ENCODE measurements at places on chromosomes 1 and 21. TPM values are rescaled to one million over a fixed set of nuclear protein-coding genes. Genes with fewer than 3 reads are reported as not detected.

AGMAT gene
- 2.3 TPM for total RNA-seq

CACNA1S gene
- not detected for total RNA-seq

ZNF683 gene
- total RNA-seq, result not detected

CSF1 gene
- total RNA-seq, result 33.9 TPM

FLG2 gene
- under 0.01 TPM for total RNA-seq

GJB5 gene
- total RNA-seq, result not detected

PCAT6 gene
- 1.1 TPM for total RNA-seq

NOC2L gene
- total RNA-seq, result 109 TPM

RAB29 gene
- 19.5 TPM for total RNA-seq

OR2T11 gene
- total RNA-seq, result not detected

TSPEAR gene
- total RNA-seq, result not detected

Data from epithelial cell of umbilical artery (primary cell).